GM19239 (cell line): ENCODE measurements at places on chromosomes 5 and 9.

- DNase-seq = no peak
These were observed 276.2 kb upstream of the SLC24A2 start for GRCh38 chr9:20065046-20065445.

GRCh38 chr5:142015781-142016533 is 3.1 kb upstream of the GNPDA1 start:
- no peak for DNase-seq

GRCh38 chr5:175688352-175689146 is 30.7 kb downstream of the HRH2 start:
- no peak for DNase-seq

DNA sequence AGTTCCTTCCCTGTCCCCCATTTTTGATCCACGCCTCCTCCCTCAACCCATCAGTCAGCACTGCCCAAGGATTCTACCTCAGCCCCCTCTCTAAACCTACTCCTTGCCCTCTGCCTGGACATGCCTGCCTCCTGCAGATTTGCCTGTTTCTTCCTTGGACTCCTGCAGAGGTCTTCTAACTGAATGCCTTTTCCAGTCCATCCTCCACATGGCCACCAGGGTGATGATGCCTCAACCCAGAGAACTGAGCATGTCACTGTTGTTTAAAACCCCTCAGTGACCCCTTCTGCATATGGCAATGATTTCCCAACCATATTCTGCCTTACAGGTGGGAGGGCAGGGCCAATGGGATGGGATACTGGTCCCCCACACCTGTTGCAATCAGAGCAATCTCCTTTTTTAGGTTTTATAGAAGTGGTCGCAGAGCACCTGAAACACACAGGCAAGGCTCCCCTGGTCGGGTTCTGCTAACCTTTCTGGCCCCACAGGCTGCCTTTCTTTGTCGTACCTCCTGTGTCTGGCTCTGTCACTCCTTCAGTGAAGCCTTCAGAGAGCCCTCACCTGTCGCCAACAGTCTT is 9.3 kb downstream of the PHYKPL start:
- no peak for DNase-seq

- no peak for DNase-seq
These were observed 6.6 kb downstream of the SLC22A4 start for GRCh38 chr5:132300577-132301343.

- DNase-seq = no peak
These were observed 255.4 kb downstream of the GOLPH3 start for GRCh38 chr5:31918739-31919138.

DNA sequence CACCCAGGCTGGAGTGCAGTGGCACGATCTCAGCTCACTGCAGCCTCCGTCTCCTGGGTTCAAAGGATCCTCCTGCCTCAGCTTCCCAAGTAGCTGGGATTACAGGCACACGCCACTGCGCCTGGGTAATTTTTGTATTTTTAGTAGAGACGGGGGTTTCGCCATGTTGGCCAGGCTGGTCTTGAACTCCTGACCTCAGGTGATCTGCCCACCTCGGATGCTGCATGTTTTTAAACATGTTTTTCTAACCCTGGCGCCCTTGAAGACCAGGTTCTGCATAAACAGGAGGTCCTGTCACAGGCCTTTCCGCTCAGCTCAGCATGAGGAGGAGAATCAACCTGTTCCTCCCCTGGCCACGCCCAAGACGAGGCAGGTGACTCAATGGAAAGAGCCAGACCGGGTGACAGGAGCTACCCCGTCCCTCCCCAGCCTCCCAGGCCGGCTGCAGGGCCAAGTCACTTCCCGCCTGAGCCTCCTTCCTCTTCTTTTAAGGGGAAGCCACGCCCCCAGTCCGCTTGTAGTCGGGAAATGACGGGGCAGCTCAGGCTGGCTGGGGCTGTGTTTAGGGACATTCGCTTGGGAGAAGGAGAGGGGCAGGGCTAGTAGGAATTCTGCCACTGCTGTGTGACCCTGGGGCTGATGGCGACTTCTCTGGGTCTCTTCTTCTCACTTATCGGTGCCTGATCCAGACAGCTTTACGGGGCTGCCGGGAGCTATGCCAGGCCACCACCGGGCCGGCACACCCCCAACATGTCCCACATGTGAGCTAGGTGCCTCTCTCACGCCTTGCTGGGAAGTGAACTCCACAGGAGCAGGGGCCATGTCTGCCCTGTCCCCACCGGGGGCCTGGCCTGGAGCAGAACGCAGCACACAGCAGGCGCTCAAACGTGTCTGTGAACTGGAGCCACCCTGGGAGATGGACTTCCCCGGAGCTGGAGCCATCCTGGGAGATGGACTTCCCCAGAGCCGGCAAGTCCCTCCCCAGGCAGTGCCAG is 6.1 kb downstream of the NOTCH1 start:
- DNase-seq = peak; percentile 90

GRCh38 chr9:80811656-80812055 is 877.7 kb downstream of the TLE1 start:
- no peak for DNase-seq
